ENCODE measurements at places on chromosomes 4 and X. TPM values are rescaled to one million over a fixed set of nuclear protein-coding genes. Genes with fewer than 3 reads are reported as not detected.
A peak's percentile ranks its signal among the peaks of the same experiment; 100 is the strongest.

DNA sequence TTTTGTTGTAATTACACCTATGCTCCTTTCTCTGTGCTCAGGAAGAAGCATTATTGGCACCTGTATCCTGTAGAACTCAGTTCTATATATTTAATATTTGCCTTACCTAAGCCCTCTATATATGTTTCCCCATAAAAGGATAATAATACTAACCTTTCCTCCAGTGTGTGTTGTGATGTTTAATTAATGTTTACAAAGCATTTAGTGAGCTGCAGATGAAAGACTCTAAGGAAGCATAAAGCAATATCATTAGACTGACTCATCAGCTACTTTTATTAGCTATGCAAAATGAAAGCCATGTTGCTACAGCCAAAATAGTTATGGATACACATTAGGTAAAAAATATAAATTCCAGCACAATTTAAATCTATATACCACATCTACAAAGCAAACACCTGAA lies 93.6 kb upstream of the PTPN13 start:
- no peak for DNase-seq

GRCh38 chr4:136864604-136865185 lies 667.6 kb downstream of the PCDH18 start:
- DNase-seq, result no peak

DNA sequence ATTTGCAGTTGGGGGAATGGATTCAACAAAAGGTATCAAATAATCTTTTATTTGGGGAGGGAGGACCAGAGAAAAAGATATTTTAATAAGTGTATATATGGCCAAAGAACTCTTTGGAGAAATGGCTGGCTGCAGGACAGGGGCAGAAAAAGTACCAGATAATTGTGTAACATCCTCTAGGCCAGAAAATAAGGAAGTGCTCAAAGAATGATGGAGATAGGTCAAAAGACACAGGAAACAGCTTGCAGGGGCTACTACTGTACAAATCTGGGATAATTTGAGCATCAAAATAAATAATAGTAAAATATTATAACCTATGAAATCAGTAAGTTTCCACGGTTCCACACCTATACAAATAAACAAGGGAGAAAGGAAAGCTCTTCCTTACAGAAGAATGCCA lies 34.8 kb downstream of the KLHL5 start:
- no peak for DNase-seq

DNA sequence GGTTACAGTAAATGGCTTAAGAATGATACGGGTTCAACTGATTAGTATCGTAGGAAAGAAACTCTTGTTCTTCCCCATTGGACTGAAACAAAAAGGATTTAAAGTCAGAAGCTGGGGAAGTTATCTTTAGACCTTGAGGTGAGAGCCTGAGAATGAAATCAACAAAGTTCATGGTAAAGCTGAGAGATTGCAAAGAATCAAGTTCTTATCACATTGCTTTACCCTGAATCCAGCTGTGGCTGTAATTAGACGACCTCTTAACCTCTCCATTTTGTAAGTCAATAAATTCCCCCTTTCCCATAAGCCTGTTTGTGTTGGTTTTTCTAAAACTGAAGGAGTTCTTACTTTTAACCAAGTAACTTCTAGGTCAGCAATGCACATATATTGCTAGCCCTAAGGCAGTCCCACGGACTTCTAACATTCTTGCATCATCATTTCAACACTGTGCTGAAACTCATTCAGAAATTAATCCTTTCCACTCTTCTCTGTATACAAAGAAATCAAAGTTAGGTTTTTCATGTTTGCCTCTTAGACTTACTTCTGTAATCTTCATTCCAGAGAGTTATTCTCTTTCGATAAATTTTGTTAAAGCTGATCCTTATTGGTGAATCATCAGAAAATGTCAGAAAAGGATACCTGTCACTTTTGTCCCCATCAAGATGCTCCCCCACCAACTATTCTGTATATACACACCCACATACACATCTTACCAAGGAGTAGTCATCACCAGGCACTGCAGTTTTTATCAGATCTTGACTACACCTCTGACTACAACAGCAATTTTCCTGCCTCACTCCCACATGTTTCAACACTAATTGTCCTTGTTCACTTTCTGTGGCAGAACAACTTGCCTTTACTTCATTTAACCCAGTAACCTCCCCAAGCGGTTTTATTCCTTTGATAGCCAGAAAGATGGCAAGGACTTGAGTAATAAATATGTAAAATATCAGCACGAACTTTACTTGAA lies 77.9 kb upstream of the STK26 start:
- no peak for DNase-seq

- DNase-seq, result no peak
These were observed 182.9 kb downstream of the COX18 start for GRCh38 chr4:72886602-72887001.

GRCh38 chr4:55308071-55308470 lies 38.0 kb upstream of the SRD5A3 start:
- no peak for DNase-seq

- DNase-seq, result no peak
These were observed 13.0 kb upstream of the SEPSECS start for GRCh38 chr4:25172961-25173915.

DNA sequence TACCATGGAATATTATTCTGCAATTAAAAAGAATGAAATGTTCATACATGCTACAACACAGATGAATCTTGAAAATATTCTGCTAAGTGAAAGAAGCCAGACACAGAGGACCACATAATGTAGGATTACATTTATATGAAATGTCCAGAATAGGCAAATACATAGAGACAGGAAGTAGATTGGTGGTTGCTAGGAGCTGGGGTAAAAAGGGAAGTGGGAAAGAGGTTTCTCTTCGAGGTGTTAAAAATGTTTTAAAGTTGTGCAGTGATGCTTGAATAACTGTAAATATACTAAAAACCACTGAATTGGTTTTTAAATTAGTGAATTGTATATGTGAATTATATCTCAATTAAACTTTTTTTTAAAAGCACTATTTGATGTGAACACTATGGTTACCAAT lies 3.6 kb upstream of the NXT2 start:
- no peak for DNase-seq

DNA sequence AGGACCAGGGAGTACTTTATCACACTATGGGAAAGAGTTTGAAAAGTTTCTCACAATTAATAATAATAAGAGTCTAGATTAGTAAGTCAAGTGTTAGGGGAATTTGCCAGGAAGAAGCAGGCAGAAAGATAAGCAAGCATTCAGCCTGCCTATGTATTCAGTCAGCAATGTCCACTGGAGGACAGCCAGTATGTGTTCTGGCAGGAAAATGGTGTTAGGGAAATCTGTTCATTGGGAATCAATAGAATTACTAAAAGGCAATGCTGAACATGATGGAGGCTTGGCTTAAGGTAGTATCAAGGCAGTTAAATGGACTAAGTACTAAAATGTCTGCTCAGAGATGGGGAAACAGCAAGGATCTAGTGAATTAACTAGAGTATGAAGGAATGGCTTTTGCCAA lies 221.2 kb downstream of the PPP4R3C start:
- no peak for DNase-seq

- DNase-seq, result no peak
These were observed 376.0 kb downstream of the BCOR start for GRCh38 chrX:39721566-39722279.

- no peak for DNase-seq
These were observed 26.8 kb upstream of the NAP1L5 start for GRCh38 chr4:88724406-88724805.

GRCh38 chr4:143514497-143514896 lies 995 bp downstream of the SMARCA5 start:
- no peak for DNase-seq

GRCh38 chrX:19865567-19866363 lies 21.6 kb downstream of the SH3KBP1 start:
- no peak for DNase-seq

DNA sequence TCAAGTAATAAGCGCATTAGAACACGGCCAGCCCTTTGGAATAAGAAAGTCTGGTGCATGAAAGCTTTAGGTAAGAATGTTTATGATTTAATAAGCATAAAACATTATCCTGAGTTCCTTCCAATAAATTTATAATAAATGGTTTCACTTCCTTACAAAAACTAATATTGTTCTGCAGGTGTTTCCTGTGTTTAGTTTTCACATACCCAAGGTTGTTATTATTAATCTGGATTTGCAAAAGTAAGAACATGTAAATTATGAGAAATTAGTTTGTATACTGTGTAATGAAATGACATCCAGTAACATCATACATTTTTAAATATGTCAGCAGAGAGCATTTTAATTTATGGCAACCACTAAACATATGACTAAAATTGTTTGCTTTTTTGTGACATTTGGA lies 72.1 kb downstream of the BANK1 start:
- no peak for DNase-seq

GRCh38 chrX:2692221-2693112 lies 1.4 kb downstream of the CD99 start:
- no peak for DNase-seq

DNA sequence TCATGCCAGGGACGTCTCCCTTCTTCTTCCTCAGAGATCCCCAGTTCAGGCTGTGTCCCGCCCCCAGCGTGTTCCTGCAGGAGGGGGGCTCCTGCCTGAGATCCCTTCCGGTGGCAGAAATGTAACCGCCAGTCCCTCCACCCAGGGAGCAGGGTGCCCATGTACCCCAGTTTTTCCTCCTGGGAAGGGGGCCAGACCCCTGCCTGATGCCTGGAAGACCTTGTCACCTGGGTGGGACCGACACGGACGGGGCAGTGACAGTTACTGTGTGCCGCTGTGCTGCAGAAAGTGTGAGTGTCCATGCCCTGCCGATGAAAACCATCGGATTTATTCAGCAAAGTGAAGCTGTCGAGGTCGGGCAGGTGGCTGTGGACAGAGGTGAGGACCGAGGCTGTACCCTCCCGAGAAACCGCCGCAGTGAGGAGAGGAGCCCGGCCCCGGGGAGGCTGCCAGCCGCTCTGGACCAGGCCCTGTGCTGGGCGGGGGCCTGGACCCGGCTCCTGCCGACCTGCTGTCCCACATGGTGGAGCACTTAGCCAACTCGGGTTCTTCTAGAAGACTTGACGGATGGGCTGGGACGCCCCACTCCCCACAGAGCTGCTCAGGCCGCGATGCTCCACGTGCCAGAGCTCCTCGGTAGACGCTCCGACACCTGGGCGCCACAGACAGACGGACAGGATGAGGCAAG lies 36.7 kb upstream of the HMX1 start:
- DNase-seq, result peak; percentile 79

DNA sequence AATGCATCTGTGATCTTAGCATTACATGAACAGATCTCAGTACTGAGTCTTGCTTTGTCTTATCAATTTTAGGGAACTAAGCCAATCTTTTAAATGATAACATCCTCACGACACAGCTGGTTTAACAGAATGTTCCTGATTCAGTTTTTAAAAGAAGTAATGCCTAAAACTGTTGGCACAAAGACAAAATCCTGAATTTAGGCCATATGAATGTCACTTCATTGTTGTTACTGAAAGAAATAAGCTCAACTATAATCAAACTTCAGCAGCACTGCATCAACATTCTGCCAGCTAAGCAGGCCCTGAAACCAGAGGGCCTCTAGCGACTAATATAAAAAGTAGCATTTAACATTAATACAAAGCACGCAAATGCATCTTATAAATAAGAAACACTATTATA lies 130.6 kb downstream of the FRYL start:
- DNase-seq, result no peak

DNA sequence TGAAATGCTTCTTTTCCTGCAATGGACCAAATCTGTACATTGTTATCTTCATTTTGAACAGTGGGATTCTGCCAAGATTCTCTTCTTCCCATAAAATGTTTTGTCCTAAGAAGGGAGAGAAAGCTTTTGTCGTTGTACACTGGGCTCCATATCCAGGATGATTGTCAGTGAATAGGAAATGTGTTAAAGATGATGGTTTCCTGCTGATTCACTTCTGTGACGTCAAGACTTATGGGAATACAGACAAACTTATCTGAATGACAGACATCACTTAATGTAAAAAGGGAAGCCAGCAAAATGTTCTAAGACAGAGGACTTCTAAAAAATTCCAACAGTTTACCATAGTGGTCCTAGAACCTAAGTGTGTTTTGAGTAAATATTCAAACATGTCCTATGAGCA lies 53.7 kb upstream of the HPF1 start:
- DNase-seq, result no peak

Gene PPBP
- total RNA-seq, result not detected

Gene FDCSP
- not detected for total RNA-seq

Gene NR3C2
- total RNA-seq, result 9.6 TPM

Gene TLR2
- 14.5 TPM for total RNA-seq

Gene MAGEA4
- total RNA-seq, result not detected

Gene FAM236A
- not detected for total RNA-seq

Gene SLBP
- 49.6 TPM for total RNA-seq

Gene ZDHHC15
- total RNA-seq, result 3.4 TPM

Gene HS3ST1
- total RNA-seq, result 8.1 TPM
